Activated T-cell treated with anti-CD3 and anti-CD28 coated beads, Interleukin-2, amount 50 U/mL, for 24 hours (primary cell): ENCODE measurements at places on chromosomes 5 and 9.

DNA sequence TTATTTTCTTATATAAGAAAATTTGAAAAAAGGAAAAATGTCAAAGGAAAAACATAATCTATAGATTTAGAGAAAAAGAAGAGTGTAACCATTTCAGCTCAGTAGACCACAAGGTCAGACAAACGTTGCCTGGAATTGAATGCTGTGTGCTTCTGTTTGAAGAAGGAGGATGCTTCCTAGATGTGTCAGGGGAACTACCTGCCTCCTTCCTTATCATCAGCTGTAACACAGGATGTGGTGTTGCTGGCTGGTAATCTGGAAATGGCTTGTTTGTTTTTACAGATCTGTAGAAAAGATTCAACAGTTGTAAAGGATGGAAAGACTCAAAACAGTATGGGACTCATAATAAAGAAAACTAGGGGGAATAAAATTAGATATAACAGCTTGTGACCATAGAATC is 160.7 kb upstream of the MEF2C start:
- no peak overlapping the region for H3K4me3 ChIP-seq
- no peaks in the 10 kb centered on the region for H3K36me3 ChIP-seq
- DNase-seq, result no peak
- no peaks in the 10 kb centered on the region for H3K4me1 ChIP-seq

DNA sequence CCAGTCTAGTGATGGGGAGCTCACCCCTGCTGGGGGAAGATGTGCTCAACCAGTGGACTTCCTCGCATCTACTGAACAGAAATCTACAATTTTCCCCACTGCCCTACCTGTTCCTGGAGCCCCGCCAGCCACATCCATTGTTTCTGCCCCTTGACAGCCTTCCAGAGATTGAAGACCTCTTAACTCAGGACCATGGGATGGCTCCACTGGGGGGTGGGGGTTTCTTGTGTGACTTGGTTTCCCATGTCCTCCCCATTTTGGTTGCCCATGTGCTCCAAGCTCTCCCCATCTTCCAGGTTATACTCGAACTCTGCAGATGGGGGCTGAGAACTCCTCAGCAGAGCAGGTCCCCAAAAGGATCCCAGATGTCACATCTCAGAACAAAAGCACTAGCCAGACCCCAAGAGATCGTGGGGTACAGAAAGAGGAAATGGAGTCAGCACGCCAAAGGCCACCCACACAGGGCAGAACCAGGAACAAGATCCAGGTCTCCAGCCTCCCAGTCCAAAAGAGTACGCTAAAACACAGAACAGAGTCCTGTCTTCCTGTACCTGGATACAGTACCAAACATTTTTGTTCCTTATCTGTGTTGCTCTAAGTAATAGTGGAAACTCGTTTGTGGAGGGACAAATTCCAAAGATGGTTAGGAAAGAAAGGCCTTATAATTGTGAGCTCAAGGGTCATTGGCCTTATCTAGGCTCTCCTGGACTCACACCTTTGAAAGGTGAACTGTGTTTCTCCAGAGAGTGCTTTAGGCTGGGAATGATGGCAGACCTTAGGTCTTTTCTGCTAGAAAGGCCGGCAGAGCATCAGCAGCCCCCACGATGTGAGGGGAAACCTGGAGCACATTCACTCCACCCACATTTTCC is 15.8 kb downstream of the CORO2A start:
- no peak for DNase-seq
- H3K27ac ChIP-seq, result no peak overlapping the region
- no peaks in the 10 kb centered on the region for H3K27me3 ChIP-seq

DNA sequence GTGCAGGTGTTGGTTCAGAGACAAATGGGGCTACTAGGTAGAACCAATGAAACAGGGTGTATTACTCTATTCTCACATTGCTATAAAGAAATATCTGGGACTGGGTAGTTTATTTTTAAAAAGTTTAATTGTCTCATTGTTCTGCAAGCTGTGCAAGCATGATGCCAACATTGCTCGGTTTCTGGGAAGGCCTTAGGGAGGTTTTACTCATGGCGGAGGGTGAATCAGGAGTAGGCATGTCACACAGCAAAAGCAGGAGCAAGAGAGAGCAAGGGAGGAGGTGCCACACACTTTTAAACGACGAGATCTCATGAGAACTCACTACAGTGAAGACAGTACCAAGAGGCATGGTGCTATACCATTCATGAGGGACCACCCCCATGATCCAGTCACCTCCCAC is 134.6 kb downstream of the PIK3R1 start:
- H3K4me3 ChIP-seq, result no peak overlapping the region
- H3K27me3 ChIP-seq, result no peaks in the 10 kb centered on the region

GRCh38 chr9:122085260-122085659 is 7.8 kb downstream of the TTLL11 start:
- no peak for DNase-seq
- peaks cover 5% of the 10 kb centered on the region for H3K36me3 ChIP-seq
- H3K27ac ChIP-seq, result no peak overlapping the region
- no peaks in the 10 kb centered on the region for H3K27me3 ChIP-seq

- H3K27ac ChIP-seq, result no peak overlapping the region
- H3K27me3 ChIP-seq, result peaks cover 26% of the 10 kb centered on the region
- no peak overlapping the region for H3K4me3 ChIP-seq
- no peaks in the 10 kb centered on the region for H3K4me1 ChIP-seq
- H3K36me3 ChIP-seq, result no peaks in the 10 kb centered on the region
Measured at GRCh38 chr9:95670122-95670521, 153.4 kb upstream of the PTCH1 start.

DNA sequence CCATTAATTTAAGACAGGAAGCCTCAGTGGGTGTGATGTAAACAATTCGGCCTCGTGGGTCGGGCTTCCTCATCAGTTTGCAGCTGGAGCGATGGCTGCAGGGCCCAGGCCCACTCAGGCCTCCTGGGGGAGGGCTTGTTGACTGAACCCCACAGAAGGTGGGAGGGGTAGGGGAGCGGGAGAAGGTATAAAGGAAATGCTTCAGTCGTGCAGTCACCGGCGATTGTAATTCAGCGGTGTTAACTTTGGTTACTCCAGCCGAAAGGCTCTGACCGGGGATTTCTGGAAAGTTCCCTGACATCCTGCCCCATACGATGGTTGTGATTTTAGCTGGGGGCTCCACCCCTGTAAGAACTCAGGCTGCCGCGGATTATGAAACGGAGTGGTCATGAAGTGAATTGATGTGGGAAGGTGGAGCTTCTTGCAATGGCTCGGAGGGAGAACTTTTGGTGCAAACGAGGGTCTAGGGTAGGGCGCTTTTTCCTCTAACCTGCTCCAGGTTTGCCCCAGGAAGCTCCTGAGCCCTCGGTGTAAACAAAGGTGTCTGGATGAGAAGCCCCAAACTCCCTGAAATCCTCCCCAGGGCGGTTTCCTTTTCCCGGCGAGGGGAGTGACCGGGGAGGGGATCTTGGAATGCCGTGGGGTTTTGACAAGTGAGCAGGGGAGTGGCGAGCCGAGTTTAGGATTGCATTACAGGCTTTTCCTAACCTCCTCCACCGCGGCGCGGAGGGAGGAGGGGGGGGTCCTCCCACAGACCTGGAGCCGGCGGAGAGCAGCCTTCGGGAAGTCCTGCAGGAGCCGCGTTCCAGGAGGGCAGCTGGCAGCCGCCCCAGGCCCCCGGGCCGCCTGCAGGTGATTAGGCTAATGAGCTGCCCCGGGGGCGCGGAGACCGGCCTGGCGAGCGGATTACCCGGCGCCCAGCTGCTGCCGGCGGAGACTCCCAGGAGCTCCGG is 215.5 kb downstream of the PDZD2 start:
- peaks cover 25% of the 10 kb centered on the region for H3K4me1 ChIP-seq
- H3K36me3 ChIP-seq, result peaks cover 5% of the 10 kb centered on the region
- H3K27ac ChIP-seq, result peak overlapping the region; percentile 68
- peaks cover 27% of the 10 kb centered on the region for H3K27me3 ChIP-seq
- no peak for DNase-seq

DNA sequence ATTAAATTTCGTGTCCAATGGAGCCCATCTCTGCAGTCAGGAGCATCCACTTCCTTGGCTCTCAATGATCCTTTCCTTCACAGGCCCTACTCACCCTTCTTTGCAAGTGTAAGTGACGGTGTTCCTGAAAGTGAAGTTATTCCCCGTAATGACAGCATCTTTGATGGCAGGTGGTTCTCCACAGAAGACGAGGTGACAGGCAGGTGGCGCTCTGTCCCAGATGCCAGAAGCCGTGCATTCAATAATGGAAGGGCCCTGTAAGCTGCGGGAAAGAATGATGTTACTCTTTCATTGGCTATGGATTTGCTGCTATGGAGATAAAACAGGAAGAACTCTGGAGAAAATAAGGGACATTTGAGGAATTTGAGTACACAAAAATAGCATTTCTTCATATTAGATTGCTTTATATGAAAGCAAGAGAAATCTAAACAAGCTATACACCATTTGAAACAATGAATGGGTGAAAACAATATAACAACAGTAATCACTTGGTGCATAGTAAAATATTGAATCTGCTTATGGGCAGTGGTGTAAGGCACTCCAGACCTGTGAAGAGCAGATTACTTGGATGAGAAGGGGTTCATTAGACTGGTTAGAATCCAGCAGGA is 89.9 kb upstream of the TXNDC8 start:
- no peaks in the 10 kb centered on the region for H3K36me3 ChIP-seq
- H3K27me3 ChIP-seq, result no peaks in the 10 kb centered on the region
- no peak overlapping the region for H3K27ac ChIP-seq
- peak; percentile 36 for DNase-seq

- H3K36me3 ChIP-seq, result no peaks in the 10 kb centered on the region
- DNase-seq, result no peak
Measured at GRCh38 chr9:81716409-81716808, 27.1 kb upstream of the TLE1 start.
